ENCODE measurements at places on chromosomes 16 and 17. TPM values are rescaled to one million over a fixed set of nuclear protein-coding genes. Genes with fewer than 3 reads are reported as not detected.
A peak's percentile ranks its signal among the peaks of the same experiment; 100 is the strongest.

EVPLL gene
- total RNA-seq = not detected

CACNA1G gene
- 26.1 TPM for total RNA-seq

WNT9B gene
- 1.6 TPM for total RNA-seq

- DNase-seq = no peak
- no peak overlapping the region for H3K27ac ChIP-seq
- no peak overlapping the region for H3K4me3 ChIP-seq
- H3K36me3 ChIP-seq = peaks cover 30% of the 10 kb centered on the region
- H3K4me1 ChIP-seq = peaks cover 10% of the 10 kb centered on the region
Observed at GRCh38 chr16:27768651-27769272, 218.8 kb downstream of the KATNIP start.

- H3K4me1 ChIP-seq = peaks cover 32% of the 10 kb centered on the region
- no peak for DNase-seq
Observed at GRCh38 chr16:29664091-29664921, 1.3 kb downstream of the SPN start.

DNA sequence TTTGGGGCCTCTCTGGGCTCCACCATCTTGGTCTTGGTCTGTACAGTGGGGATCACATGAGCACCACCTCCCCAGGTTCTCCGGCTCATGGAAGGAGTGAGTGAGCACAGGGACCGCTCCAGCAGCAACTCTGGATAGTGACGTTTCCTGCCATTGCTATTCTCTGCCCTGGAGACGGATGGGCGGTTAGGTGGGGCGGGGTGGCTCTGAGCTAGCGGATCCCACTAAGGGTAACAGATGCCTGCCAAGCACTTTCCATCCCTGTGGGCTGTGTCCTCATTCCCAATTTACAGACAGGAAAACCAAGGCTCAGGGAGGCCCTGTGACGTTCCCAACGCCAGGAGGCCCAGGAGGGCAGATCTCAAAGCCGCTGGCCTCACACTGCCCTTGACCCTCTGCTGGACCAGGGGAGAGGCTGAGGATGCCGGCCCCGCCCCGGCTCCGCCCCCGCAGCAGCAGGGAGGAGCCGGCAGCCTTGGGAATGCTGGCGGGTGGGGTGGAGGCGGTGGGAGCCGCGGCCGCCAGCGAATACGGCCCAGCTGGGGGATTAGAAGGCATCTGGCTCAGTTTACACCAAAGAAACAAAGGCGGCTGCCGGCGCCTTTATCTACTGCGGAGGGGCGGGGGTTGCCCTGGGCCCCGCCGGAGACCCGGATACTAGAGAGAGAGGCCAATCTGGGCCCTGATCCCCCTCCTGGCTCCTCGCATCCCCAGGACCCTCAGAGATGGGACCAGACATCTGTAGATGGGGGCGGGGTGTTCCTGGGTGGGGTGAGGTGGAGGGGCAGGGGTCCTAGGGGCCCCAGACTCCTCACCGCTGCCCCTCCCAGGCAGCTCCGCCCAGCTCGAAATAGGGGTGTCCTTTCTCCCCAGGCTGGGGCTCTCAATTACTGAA, 122.3 kb upstream of the CIBAR2 start:
- no peaks in the 10 kb centered on the region for H3K27me3 ChIP-seq
- peak overlapping the region; percentile 85 for H3K27ac ChIP-seq
- no peaks in the 10 kb centered on the region for H3K36me3 ChIP-seq
- peak; percentile 68 for DNase-seq

DNA sequence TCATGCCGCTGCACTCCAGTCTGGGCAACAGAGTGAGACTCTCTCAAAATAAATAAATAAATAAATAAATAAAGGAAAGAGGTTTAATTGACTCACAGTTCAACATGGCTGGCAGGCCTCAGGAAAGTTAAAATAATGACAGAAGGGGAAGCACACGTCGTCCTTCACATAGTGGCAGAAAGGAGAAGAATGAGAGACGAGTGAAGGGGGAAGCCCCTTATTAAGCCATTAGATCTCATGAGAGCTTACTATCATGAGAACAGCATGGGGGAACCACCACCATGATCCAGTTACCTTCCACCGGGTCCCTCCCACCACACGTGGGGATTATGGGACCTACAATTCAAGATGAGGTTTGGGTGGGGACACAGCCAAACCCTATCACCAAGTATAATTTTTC, 54.5 kb downstream of the PAFAH1B1 start:
- no peak for DNase-seq
- H3K4me1 ChIP-seq = no peaks in the 10 kb centered on the region
- peaks cover 33% of the 10 kb centered on the region for H3K36me3 ChIP-seq
- no peak overlapping the region for H3K27ac ChIP-seq

DNA sequence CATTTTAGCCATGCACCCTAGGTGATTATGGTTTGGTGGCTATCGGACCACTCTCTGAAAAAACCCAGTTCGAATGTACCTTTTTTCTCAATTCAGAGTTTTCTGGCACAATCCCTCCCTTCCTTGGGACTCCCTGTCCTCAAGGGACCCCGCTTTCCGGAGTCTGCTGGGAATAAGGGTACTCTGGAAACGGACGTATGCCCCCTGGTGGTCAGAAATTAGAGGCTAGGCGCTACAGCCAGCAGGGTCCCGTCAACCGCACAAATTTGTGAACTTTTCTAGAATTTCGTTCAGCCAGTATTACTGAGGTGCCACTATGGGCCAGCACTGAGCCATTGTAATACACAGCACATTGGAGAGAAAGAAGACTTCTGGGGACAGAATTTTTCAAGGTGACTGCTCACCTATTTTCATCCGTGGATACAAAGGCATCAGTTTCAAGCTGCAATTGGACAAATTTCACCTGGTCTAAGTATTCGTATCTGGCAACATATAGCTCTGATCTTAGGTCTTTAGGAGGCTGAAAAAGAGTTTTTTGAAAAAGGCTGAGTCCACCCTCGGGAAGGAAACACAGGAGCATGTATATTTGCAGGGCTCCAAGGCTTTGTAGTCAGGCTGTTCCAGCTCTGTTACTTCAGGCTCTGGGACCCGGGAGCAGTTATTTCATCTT, 27.1 kb upstream of the CRYBA1 start:
- H3K4me1 ChIP-seq = peaks cover 3% of the 10 kb centered on the region
- H3K27ac ChIP-seq = no peak overlapping the region
- peak; percentile 65 for DNase-seq
- H3K4me3 ChIP-seq = no peak overlapping the region

GRCh38 chr16:25157271-25157875, 45.8 kb downstream of the LCMT1 start:
- peaks cover 61% of the 10 kb centered on the region for H3K36me3 ChIP-seq
- H3K27me3 ChIP-seq = no peaks in the 10 kb centered on the region
- no peak overlapping the region for H3K4me3 ChIP-seq
- H3K4me1 ChIP-seq = no peaks in the 10 kb centered on the region

DNA sequence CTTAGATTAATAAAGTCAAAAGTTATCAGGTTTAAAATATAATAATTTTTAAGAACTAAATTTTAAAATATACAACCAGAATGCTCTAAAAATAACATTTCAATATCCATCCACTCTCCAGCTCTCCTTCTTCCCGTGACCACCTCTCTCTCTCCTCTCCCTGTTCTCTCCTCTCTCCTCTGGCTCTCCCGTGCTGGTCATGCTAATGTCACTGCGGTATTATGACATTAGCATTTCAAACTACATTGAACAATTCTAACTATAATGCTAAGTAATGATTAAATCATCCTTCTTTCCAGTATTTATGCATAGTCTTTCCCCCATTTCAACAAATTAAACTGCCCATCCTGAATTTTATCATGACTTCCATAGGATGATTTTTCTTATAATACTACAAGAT, 154.7 kb downstream of the CEP112 start:
- no peak overlapping the region for H3K27ac ChIP-seq
- H3K36me3 ChIP-seq = no peaks in the 10 kb centered on the region
- no peaks in the 10 kb centered on the region for H3K4me1 ChIP-seq
- no peak overlapping the region for H3K4me3 ChIP-seq

GINS2 gene
- 14.8 TPM for total RNA-seq

DNA sequence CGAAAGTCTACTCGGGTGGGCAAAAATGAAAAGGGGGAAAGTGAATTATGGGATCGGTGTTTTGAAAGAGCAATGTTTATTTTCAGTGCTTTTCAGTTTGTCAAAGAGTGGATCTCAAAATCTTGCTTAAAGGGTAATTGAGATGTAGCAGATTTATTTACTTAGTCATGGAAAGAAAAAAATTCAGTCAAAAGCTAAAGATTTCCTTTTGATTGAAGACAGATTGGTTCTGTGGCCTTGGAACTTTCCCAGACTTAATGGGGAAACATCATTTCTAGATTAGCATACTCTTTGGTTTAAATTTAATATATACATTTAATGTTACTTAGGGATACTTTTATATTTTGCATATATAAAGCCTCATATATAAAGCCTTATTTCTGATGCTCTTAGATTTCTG, 20.6 kb downstream of the PRKAR1A start:
- peaks cover 40% of the 10 kb centered on the region for H3K36me3 ChIP-seq
- DNase-seq = no peak
- H3K27ac ChIP-seq = no peak overlapping the region
- no peaks in the 10 kb centered on the region for H3K4me1 ChIP-seq
- H3K4me3 ChIP-seq = no peak overlapping the region
- no peaks in the 10 kb centered on the region for H3K27me3 ChIP-seq

GRCh38 chr17:66807182-66807581, 27.7 kb upstream of the CACNG5 start:
- no peak for DNase-seq
- no peak overlapping the region for H3K27ac ChIP-seq
- peaks cover 2% of the 10 kb centered on the region for H3K4me1 ChIP-seq
- no peak overlapping the region for H3K4me3 ChIP-seq

ZNF23 gene
- total RNA-seq = 16.4 TPM

GRCh38 chr17:48642843-48643696, 16.9 kb upstream of the HOXB9 start:
- no peak for DNase-seq
- no peaks in the 10 kb centered on the region for H3K36me3 ChIP-seq
- H3K27me3 ChIP-seq = peaks cover 94% of the 10 kb centered on the region
- peak overlapping the region; percentile 69 for H3K27ac ChIP-seq
- peaks cover 51% of the 10 kb centered on the region for H3K4me1 ChIP-seq

GRCh38 chr17:61400066-61400716, 548 bp downstream of the TBX2 start:
- DNase-seq = peak; percentile 55
- H3K27ac ChIP-seq = peak overlapping the region; percentile 95
- H3K4me3 ChIP-seq = peak overlapping the region; percentile 86
- peaks cover 40% of the 10 kb centered on the region for H3K4me1 ChIP-seq
- H3K36me3 ChIP-seq = peaks cover 22% of the 10 kb centered on the region

GRCh38 chr17:5541610-5542202, 42.6 kb downstream of the NLRP1 start:
- peaks cover 23% of the 10 kb centered on the region for H3K27me3 ChIP-seq
- DNase-seq = no peak
- H3K36me3 ChIP-seq = no peaks in the 10 kb centered on the region
- peaks cover 5% of the 10 kb centered on the region for H3K4me1 ChIP-seq

- no peak for DNase-seq
- H3K4me1 ChIP-seq = peaks cover 13% of the 10 kb centered on the region
- H3K36me3 ChIP-seq = peaks cover 38% of the 10 kb centered on the region
- H3K27me3 ChIP-seq = no peaks in the 10 kb centered on the region
- H3K27ac ChIP-seq = no peak overlapping the region
Observed at GRCh38 chr16:72884037-72884436, 163.9 kb downstream of the ZFHX3 start.

ASPHD1 gene
- 14.2 TPM for total RNA-seq
